ENCODE measurements at places on chromosomes 5 and 9.

- no peak for DNase-seq
Measured at GRCh38 chr5:174798551-174798951, 74.2 kb downstream of the MSX2 start.

DNA sequence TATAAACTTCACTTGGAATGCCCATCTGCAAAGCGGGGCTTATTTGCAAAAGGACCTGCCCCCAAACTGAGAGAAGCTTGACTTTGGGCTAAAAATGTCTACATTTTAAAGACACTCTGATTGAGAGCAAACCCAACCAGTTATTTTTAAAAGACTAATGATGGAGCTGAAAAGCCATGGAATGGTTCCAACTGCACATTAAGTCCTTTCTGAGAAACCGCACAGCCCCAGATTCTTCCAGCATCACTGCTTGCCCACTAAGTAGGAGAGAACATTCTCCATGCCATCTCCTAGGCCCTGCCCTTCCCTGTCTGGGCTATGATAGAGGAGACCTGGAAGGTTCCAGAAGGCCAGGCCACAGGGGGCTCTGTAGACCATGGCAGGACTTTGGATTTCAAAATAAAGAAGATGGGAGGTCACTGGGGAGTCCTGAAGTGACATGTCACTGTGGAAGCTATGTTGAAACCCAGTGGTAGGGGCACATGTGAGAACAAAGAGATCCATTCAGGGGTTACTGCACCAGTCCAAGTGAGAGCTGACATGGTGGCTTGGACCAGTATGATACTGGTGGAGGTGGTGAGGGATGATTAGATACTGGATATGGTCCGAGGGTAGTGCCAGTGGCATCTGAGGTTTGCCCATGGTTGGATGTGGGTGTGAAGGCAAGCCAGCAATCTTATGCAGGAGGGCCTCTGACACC, 179.2 kb downstream of the DAB2IP start:
- no peak for DNase-seq

GRCh38 chr5:147397616-147398015, 112.3 kb downstream of the DPYSL3 start:
- no peak for DNase-seq

DNA sequence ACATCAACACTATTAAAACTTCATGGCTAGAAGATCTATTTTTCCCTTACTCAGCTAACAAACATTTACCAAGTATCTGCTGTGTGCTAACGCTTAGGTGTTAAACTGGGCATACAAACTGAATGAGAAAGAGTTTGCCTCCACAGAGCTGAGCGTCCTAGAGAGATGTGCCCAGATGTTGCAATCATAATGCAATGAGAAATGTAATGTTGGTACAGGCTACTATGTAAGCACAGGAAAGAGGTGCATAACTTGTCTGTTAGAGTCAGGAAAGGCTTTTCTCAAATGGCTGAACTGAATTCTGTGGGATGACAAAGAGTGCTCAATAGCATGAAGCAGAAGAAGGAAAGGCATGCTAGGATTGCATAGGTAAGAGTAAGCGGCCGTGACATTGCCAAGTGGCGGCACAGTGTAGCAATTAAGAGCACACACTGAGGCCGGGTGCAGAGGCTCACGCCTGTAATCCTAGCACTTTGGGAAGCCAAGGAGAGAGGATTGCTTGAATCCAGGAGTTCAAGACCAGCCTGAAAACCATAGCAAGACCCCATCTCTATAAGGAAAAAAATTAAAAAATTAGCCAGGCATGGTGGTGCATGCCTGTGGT, 137.8 kb downstream of the MEF2C start:
- DNase-seq: no peak

DNA sequence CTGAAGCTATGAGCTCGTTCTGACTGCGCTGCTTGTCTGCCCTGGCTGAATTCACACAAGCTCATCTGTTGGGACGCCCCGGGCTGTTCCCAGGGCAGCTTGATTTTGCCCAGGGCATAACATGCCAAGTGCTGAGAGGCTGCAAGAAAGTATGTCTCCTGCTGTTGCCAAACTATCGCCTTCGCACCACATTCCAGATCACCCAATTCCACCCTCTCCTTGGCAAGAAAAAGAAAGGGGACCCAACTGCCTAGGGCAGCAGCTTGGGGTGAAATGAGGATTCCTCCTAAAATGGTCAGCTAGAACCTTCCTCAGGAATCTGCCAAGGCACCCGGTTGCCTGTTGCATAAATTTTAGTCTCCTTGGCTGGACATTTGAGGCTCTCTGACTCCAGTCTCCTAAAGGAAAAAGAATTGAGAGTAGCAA, 21.2 kb downstream of the COL15A1 start:
- no peak for DNase-seq

DNA sequence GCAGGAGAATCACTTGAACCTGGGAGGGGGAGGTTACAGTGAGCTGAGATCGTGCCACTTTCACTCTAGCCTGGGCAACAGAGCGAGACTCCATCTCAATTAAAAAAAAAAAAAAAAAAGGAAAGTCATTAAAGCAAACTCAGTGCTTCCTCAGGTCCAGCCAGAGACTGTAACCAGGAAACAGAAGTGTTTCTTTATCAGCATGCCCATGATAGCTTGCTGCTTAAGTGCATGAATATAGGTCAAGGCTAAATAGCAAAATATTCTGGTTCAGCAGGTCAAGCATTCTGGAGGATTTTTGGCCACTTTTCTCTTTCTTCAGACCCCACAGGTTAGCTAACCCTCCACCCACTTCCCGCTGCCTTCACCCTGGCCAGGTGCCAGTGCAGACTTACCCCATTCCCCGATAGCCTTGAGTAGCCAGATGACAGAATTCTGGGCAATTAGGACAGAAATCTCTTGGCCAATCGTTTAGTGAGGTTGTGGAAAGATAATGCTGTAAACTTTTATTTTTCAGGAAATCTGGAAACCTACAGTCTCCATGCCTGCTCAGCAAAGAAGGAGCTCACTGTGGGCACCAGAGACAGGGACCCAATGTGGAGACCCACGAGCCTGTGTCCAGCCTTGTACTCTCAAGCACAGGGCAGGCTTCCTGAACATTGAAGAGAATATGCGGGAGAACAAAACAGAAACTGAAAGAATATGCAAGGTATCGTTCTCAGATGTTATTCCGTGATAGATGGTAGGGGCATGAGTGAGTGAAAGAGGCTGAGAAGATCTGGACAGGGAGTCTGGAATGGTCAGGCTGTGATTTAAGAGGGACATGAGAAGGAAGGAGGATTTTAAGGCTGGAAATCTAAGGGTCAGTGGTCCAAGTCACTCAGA, 4.2 kb upstream of the UGT3A2 start:
- DNase-seq: no peak

DNA sequence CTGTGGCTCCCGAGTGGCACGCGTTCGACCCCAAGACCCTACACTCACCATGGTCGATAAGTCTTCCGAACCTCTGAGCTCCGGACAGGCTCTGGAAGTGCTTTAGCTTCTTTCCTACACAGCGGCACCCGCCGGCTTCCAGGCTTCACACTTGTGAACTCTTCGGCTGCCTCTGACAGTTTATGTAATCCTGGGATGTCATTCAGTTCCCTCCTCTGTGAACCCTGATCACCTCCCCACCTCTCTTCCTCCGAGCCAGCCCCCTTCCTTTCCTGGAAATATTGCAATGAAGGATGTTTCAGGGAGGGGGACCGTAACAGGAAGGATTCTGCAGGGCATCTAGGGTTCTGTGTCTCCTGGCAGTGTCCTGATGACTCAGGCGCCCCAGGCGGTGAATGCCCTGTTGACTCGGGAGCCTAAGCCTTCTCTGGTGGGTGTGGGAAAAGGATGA, at the start of gene CD14:
Gene CD14, minus strand, starts transcription at position 155 of the 451 bp plus-strand sequence. Its CDS starts 104 bp downstream, at position 51.
- DNase-seq: no peak
